ENCODE measurements at places on chromosomes 11 and 22.

- DNase-seq: no peak
Measured at GRCh38 chr22:31614781-31615490, 47.1 kb downstream of the PISD start.

DNA sequence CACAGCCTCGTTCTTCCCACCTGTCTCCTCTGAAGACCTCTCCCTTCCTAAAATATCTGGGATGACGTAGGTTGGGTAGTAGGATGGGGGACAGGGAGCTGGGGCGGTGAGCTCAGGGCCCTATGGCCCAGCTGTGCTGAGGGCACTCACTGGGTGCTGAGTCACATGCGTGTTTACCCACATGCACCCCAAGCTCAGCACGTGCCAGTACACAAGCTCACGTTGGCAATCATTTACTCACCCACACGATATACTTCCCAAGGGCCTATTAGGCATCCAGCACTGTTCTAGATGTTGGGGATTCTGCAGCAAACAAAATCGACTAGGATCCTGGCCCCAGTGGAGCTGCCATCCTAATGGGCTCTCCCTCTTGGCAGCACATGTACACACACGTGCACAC is 28.7 kb downstream of the ARAP1 start:
- DNase-seq: no peak

GRCh38 chr22:42747701-42748513 is 27.2 kb upstream of the A4GALT start:
- no peak for DNase-seq

- DNase-seq: peak; percentile 7
Measured at GRCh38 chr11:2512431-2513407, 67.9 kb downstream of the KCNQ1 start.

DNA sequence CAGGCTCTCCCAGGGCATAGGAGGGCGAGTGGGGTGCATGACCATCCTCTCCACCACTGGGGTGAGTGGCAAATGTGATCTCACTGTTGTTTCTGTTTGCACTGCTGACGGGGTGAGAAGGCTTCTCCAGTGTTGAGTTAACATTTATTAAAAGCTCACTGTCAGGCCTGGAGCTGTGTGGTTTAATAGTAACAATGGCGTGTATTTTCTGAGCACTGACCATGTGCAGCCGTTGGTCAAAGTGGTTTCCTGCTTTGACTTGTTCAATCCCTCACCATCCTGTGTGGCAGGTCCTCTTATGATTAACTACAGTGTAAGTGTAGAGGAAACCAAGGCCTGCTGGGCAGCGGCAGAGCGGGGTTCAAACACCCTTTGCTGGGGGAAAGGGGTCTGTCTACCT is 4.4 kb downstream of the A4GALT start:
- no peak for DNase-seq

- no peak for DNase-seq
Measured at GRCh38 chr11:102447193-102447592, 5.4 kb downstream of the TMEM123 start.

GRCh38 chr11:31542862-31543261 is 33.3 kb downstream of the ELP4 start:
- DNase-seq: no peak

DNA sequence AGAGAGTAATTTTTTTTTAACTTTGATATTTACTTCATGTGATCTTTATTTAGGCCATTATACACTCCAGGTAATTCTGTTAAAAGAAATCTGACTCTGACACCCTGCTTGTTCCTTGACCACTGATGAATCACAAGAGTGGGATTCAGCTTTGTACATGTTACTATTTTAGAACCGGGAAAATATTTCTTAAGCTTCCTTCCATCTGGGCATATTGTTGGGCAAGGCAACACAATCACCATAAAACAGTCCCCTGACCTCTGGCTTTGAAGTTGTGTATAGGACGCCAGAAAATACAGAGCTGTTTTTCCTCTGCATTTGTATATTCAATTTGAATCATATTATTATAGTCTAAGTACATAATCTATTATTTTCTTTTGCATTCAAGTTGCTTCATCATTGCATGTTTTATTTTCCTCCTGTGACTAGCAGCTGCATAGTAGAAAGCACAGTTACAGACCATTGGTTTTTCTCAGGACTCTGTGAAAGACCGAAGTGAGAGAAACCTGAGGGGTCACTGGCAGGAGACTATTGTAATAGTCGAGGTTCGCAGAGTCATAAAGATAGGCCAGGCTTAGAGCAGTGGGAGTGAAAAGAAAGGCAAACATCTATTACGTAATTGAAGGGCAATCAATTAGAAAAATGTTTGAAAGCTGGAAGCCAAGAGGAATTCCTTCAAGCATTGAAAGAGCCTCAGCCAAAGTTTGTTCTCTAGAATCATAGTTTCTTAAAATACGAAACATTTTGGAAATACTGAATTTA is 51.8 kb upstream of the SLC36A4 start:
- DNase-seq: no peak

DNA sequence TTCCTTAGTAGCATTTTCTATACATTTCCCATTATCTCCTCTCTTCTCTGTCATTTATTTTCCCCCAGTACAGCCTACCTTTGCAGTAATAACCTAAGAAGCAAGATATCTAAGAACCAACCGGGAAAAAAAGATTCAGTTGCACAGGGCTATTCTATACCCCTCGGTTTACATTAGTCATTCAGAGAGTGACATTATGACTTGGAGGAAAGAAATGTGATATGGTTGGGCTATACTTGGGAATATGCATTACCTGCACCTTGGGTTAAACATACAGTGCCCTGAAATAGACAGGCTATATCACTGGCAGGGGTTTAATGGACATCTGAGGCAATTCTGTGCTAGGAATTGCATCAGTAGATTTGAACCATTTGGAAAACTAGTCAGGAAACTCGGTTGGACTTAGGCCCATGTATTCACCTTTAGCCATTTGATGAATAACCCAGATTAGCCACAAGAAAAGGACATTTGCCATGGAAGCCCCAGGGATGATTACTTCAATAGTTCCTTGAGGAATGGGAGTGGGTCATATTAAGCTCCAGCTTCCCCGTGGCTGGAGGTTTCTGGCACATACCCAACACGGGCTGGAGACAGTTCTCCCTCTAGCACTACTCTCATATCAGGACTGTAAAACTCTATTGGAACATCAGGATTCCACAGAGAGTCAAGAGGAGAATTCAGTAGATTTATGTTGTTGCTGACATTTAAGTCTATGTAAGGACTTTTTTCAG is 973.2 kb downstream of the NTM start:
- no peak for DNase-seq

DNA sequence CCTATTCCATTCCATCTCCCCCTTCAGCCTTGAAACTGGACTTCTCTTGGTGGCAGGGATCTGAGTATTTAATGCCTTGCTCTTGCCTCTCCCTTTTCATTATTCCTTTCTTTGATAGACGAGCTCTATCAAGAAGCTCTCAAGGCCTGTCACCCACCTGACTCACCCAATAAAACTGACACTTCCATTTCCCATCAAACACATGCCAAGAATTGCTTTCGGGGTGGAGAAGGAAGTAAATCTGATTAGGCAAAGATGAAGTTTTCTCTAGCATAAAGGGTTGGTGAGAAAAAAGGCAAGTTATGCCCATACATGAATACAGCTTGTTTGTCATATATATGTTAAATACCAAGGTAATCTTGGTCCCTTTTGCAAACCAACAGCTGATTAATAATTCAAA is 34.9 kb upstream of the MYEOV start:
- no peak for DNase-seq

DNA sequence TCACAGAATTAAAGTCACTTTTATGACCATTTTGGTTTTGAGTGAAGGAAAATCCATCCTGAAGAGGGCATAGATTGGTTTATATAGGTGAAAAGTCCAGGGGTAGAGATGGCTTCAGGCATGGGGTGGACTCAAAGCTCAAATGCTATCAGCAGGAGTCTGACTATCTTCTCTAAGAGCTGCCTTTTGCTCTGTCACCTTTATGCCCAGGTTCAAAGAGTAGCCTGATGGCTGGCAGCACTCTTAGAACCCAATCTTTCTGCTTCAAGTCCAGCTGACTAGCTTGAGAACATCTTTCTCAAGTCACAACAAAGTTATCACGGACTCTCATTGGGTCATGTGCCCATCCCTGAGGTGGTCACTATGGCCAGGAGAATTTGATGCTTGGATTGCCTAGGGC is 27.2 kb upstream of the SWAP70 start:
- DNase-seq: no peak

- DNase-seq: no peak
Measured at GRCh38 chr11:47711816-47712215, 3.4 kb downstream of the AGBL2 start.

GRCh38 chr22:31341386-31342088 is 4.6 kb downstream of the PATZ1 start:
- no peak for DNase-seq

- no peak for DNase-seq
Measured at GRCh38 chr22:40499209-40499623, 128.8 kb downstream of the SGSM3 start.

- DNase-seq: no peak
Measured at GRCh38 chr22:22803285-22803853, 84.2 kb upstream of the IGLL5 start.

DNA sequence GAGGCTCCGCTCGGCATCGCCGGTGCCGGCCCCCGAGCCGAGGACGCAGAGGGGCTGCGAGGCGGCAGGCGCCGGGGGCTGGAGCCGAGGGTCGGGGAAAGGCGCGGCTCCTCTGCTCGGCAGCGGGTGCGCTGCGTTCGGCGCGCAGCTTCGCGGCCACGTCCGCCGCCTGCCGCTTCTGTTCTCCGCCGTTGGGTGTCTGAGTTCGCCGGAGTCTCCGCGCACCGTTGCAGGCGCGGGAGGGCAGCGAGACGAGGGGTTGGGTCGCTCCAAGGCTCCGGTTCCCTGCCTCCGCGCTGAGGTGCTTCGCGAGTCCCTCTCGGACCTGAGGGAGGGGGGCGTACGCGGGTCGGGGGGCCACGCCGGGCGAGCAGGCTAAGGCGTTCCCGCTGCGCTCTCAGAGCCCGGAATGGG is 347 bp downstream of the MN1 start:
- DNase-seq: peak; percentile 41

GRCh38 chr11:91435694-91436395 is 788.8 kb upstream of the FAT3 start:
- DNase-seq: no peak

- DNase-seq: no peak
Measured at GRCh38 chr22:33242078-33242477, 183.9 kb upstream of the SYN3 start.

GRCh38 chr11:91209751-91210150 is 986.9 kb upstream of the CHORDC1 start:
- no peak for DNase-seq

GRCh38 chr11:20095189-20095588 is 65.1 kb downstream of the DBX1 start:
- no peak for DNase-seq

DNA sequence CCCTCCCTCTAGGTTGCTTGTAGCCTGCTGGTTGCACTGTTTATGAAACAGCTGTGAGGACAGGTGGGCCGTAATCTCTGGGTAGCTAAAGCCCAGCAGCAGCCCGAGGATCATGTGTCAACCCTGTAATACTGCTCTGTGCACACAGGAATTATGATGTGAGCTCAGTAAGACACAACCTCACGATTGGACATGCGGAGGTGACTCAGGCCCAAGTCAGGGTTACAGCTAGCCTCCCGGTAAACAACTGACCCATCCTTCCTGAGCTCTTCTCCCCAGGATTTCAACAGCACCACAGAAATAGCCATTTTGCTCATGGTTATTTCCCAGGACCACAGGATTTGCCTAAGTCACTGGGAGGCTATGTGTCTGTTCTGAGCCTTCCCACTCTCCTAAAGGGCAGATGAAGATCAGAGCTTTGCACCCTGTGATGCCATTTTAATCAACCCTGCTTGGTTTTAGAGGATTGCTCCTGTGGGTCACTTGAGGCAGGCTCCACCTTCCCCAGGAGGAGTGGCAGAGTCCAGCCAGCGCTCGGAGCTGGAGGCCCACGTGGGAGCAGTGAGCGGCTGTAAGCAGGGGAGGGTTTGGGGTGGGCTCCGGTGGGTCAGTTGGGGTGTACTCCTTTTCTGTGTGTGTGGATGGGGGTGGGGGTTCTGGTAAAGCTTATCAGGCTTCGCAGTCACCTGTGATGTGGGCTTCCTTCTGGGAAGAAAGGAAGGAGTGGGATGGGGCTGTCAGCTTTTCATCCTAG is at the start of gene AMPD3:
Gene AMPD3 (plus strand): TSS at position 387 of the 754 bp plus-strand sequence. CDS start 6,256 bp downstream, outside the sequence.
- DNase-seq: peak; percentile 72

GRCh38 chr11:4577761-4578160 is 3.8 kb upstream of the OR52I2 start:
- no peak for DNase-seq

- DNase-seq: no peak
Measured at GRCh38 chr11:61125310-61125684, 23.0 kb downstream of the CD5 start.

- DNase-seq: peak; percentile 31
Measured at GRCh38 chr11:134036492-134037045, 32.3 kb upstream of the JAM3 start.

DNA sequence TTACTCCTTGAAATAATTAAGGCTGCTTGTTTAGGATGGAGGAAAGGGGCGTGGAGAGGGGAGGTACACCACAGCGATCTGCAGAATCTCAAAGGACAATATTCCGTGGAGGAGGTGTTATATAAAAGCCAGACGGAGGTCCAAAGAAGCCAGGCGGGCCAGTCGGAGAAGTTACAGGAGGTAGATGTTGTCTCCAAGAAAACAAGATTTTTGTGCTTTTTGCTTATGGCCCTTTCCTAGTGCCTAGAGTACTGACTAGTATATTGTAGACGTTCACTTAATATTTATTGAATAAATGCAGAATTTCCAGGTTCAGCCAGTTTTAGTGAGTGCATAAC is 761 bp downstream of the ZDHHC13 start:
- DNase-seq: no peak

DNA sequence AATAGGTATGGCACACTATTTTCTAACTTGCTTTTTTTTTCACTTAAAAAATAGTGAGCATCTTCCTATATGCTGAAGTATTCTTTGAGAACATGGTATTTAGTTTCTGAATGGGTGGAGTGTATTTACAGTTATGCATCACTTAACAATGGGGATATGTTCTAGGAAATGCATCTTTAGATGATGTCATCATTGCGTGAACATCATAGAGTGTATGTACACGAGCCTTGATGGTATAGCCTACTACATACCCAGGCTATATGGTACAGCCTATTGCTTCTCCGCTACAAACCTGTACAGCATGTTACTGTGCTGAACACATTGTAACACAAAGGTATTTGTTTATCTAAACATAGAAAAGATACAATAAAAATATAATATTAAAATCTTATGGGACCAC is 124.3 kb upstream of the ASPHD2 start:
- DNase-seq: no peak

- peak; percentile 16 for DNase-seq
Measured at GRCh38 chr22:25777870-25778269, 35.9 kb downstream of the MYO18B start.

All from activated CD4-positive, alpha-beta memory T cell treated with anti-CD3 and anti-CD28 coated beads for 36 hours (primary cell).